Cardiac muscle cell (in vitro differentiated cells and primary cell): ENCODE measurements at places on chromosomes 7 and 10. TPM values are rescaled to one million over a fixed set of nuclear protein-coding genes. Genes with fewer than 3 reads are reported as not detected.

The IKZF5 gene
- total RNA-seq: 2.9 and 6.0 TPM in 2 replicates

The FAM25A gene
- not detected in 2 replicates for total RNA-seq

The SCART1 gene
- total RNA-seq: 0.74 and 5.6 TPM in 2 replicates

The KEL gene
- total RNA-seq: 6.3 and 9.3 TPM in 2 replicates

The HOXA7 gene
- not detected in 2 replicates for total RNA-seq

The OR2A5 gene
- not detected in 2 replicates for total RNA-seq

The RARRES2 gene
- 4.2 and 5.5 TPM in 2 replicates for total RNA-seq

The RELN gene
- total RNA-seq: 34.8 and 46.9 TPM in 2 replicates

The RTKN2 gene
- total RNA-seq: 1.2 and 4.4 TPM in 2 replicates

GRCh38 chr10:69752479-69752878 lies 49.2 kb upstream of the COL13A1 start:
- H3K4me3 ChIP-seq: no peak overlapping the region
- DNase-seq: no peak
- H3K36me3 ChIP-seq: no peaks in the 10 kb centered on the region

GRCh38 chr7:114051871-114052331 lies 133.1 kb upstream of the PPP1R3A start:
- no peaks in the 10 kb centered on the region for H3K36me3 ChIP-seq
- H3K27ac ChIP-seq: no peak overlapping the region
- no peaks in the 10 kb centered on the region for H3K4me1 ChIP-seq
- DNase-seq: no peak
- H3K27me3 ChIP-seq: no peaks in the 10 kb centered on the region
- no peak overlapping the region for H3K4me3 ChIP-seq

DNA sequence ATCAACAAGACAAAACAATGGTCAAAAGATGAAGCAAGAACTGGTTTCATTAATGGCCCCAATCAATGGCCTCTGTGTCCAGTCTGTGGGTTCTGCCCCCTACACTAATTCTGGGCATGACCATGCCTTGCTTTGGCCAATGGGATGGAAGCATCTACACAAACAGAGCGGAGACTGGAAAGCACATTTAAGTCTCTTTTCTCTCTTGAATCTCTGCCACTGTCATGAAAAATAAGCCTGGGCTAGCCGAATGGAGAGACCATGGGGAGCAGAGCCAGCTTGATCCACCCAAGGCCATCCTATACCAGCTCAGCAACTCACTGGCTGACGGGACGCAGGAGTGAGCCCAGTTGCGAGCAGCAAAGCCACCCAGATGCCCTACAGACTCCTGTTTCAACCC lies 30.9 kb downstream of the ANKRD16 start:
- no peaks in the 10 kb centered on the region for H3K36me3 ChIP-seq
- no peaks in the 10 kb centered on the region for H3K27me3 ChIP-seq
- no peak for DNase-seq
- H3K4me1 ChIP-seq: no peaks in the 10 kb centered on the region

GRCh38 chr7:139762886-139763285 lies 14.9 kb downstream of the HIPK2 start:
- DNase-seq: no peak
- H3K4me3 ChIP-seq: no peak overlapping the region

DNA sequence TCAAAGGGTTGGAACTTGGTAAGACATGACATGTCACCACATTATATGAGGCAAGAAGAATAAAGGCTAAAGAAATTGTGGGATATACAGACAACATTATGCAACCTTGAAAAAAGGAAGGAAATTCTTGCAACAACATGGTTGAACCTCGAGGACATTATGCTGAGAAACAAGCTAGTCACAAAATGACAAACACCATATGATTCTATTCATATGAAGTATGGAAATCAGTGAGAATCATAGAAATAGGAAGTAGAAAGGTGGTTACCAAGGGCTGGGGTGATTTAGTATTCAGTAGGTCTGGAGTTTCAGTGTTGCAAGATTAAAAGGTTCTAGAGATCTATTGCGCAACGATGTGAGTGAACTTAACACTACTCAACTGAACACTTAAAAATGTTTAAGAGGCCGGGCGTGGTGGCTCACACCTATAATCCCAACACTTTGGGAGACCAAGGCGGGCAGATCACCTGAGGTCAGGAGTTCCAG lies 126.9 kb upstream of the TBX20 start:
- DNase-seq: peak; percentile 23
- no peak overlapping the region for H3K27ac ChIP-seq
- no peaks in the 10 kb centered on the region for H3K36me3 ChIP-seq
- peaks cover 2% of the 10 kb centered on the region for H3K4me1 ChIP-seq

GRCh38 chr7:26993816-26994810 lies 101.7 kb downstream of the HOXA1 start:
- H3K36me3 ChIP-seq: no peaks in the 10 kb centered on the region
- DNase-seq: no peak
- H3K4me1 ChIP-seq: no peaks in the 10 kb centered on the region
- H3K4me3 ChIP-seq: no peak overlapping the region

- DNase-seq: no peak
- H3K4me1 ChIP-seq: no peaks in the 10 kb centered on the region
- no peaks in the 10 kb centered on the region for H3K27me3 ChIP-seq
- no peaks in the 10 kb centered on the region for H3K36me3 ChIP-seq
- H3K27ac ChIP-seq: no peak overlapping the region
Observed at GRCh38 chr7:20229646-20230500, 12.7 kb upstream of the MACC1 start.

DNA sequence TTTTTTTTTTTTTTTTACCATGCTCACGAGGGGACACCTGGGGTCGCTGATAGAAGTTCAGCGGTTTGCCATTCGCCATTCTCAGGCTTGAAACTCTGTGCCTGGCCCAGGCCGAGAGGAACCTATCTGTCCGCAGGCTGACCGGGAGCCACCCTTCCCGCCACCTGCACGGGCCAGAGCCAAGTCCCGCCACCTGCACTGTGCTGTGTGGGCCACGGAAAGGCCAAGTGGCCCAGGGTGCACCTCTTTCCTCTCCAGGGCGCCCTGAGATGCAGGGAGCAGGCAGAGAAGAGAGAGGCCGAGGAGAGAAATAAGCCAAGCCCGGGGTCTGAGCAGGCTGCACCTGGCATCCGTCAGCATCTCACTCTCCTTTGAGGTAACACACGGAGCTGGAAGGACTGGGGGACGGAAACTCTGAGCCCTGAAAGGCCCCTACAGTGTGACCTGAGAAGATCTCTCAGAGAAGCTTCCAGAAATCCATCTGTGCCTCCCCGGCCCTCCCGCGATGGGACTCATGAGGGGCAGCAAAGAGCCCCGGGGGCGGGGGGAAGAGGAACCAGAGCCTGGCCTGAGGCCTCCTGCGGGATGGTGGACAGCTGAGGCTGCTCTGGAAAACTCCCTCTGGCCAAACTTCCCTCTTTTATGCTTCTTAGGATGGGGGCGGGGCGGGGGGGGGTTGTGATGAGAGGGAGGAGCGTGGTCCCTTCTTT lies 46.6 kb downstream of the PRKAG2 start:
- H3K27ac ChIP-seq: no peak overlapping the region
- H3K27me3 ChIP-seq: no peaks in the 10 kb centered on the region
- no peak for DNase-seq
- H3K36me3 ChIP-seq: no peaks in the 10 kb centered on the region
- H3K4me1 ChIP-seq: no peaks in the 10 kb centered on the region
- no peak overlapping the region for H3K4me3 ChIP-seq

DNA sequence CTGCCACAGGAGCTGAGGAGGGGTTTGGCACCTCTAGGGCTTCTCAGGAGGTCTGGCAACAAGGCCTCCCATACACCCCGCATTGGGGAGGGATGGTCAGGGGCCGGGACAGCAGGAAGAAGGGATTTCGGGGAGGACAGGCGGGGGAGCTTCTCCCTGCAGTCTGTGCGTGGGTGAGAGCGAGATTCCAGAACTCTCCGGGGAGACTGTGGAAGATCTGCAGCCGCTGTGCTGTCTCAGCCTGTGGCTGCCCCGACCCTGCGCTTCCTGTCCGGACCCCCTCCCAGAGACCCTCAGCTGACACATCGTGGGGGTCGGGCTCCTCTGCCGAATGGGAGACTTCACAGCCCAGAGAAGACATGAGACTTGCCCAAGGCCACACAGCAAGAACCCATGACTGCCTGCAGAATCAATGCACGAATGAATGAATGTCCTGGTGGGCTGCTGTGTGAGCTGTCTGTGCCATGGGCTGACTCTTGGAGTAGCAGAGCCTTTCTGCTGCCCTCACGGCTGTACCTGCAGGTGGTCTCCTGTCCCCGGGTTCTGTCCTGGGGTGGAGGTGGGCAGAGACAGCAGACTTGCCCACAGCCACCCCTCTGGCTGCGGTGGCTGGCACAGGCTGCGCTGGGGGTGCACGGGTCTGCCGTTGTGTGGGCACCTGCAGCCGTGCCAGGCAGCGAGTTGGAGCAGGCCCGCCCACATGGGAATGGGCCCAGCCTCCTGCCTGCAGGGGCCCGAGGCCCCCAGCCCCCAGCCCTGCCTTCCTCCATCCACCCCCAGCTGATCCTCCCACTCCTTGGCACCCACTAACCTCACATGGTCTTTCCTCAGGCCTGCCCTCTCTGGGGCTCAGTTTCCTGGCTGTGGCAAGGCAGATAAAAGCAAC lies 16.3 kb upstream of the LFNG start:
- no peaks in the 10 kb centered on the region for H3K36me3 ChIP-seq
- H3K27ac ChIP-seq: no peak overlapping the region
- peak; percentile 48 for DNase-seq
- H3K4me1 ChIP-seq: no peaks in the 10 kb centered on the region
- no peak overlapping the region for H3K4me3 ChIP-seq

DNA sequence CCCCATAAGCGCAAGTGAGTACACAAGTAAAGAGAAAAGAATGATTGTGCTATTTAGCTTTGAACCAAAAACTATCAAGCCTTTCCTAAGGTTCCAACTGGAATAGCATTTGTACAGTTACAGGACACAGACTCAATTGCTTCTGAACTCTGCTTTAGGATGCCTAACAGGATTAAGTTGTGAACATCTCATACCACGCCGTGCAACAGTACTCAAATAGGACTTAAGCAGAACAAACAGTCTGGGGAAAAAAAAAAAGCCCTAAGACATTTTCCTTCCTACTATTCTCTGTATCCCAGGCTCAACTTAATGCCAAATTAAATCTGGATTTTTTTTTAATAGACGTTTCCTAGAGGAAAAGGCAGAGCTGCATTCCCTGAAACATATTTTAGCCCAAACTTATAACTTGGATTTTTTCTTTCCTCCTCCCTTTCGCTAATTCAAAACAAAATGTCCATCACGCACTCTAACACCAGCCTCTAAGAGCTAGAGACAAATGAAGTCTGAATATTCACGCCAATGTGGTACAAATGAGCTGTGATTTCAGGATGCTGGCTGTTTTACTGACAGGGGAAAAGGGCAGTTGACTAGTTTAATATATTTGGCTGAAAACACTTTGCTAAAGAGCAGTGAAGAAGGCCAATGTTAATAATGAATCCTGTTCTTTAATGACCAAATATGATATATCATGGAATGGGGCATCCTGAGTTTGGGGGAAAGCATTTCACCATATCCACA lies 68.6 kb downstream of the CALD1 start:
- no peak for DNase-seq
- no peaks in the 10 kb centered on the region for H3K27me3 ChIP-seq
- no peak overlapping the region for H3K27ac ChIP-seq
- no peaks in the 10 kb centered on the region for H3K4me1 ChIP-seq
- peaks cover 11% of the 10 kb centered on the region for H3K36me3 ChIP-seq

- H3K36me3 ChIP-seq: no peaks in the 10 kb centered on the region
- no peaks in the 10 kb centered on the region for H3K27me3 ChIP-seq
- peak within 1 kb of the TSS; percentile 99 for H3K4me3 ChIP-seq
- H3K27ac ChIP-seq: peak within 1 kb of the TSS; percentile 100
Observed at GRCh38 chr7:74657692-74658177, at the start of gene GTF2I. GTF2I (plus strand) TSS chr7:74657718; CDS start chr7:74689129, 31,411 bp downstream.

DNA sequence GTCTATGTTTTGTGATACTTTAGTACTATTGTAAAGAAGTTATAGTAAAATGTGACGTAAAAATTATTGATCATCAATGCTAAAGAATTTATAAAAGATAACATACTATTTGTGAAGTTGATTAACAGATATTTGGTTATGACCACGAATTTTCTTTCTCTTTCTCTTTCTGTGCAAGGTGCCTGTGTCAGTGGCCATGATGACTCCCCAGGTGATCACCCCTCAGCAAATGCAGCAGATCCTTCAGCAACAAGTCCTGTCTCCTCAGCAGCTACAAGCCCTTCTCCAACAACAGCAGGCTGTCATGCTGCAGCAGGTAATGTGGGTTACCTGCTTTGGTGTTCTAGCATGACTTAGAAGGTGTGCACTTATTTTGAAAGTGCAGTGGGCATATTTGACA lies 213.7 kb downstream of the FOXP2 start:
- no peak for DNase-seq
- H3K36me3 ChIP-seq: no peaks in the 10 kb centered on the region
- no peaks in the 10 kb centered on the region for H3K27me3 ChIP-seq
- no peak overlapping the region for H3K27ac ChIP-seq
- peaks cover 12% of the 10 kb centered on the region for H3K4me1 ChIP-seq

- H3K27ac ChIP-seq: peak overlapping the region; percentile 27
- no peaks in the 10 kb centered on the region for H3K27me3 ChIP-seq
- peaks cover 27% of the 10 kb centered on the region for H3K4me1 ChIP-seq
- no peak overlapping the region for H3K4me3 ChIP-seq
- no peak for DNase-seq
Observed at GRCh38 chr10:132407846-132408278, 10.9 kb downstream of the PWWP2B start.

- H3K36me3 ChIP-seq: no peaks in the 10 kb centered on the region
- no peak overlapping the region for H3K4me3 ChIP-seq
- H3K4me1 ChIP-seq: no peaks in the 10 kb centered on the region
- DNase-seq: no peak
- H3K27ac ChIP-seq: no peak overlapping the region
Observed at GRCh38 chr10:93254180-93254853, 180.6 kb downstream of the CYP26A1 start.

GRCh38 chr7:81883801-81884393 lies 114.0 kb upstream of the HGF start:
- no peaks in the 10 kb centered on the region for H3K36me3 ChIP-seq
- no peak overlapping the region for H3K4me3 ChIP-seq
- H3K27ac ChIP-seq: no peak overlapping the region
- H3K27me3 ChIP-seq: no peaks in the 10 kb centered on the region

DNA sequence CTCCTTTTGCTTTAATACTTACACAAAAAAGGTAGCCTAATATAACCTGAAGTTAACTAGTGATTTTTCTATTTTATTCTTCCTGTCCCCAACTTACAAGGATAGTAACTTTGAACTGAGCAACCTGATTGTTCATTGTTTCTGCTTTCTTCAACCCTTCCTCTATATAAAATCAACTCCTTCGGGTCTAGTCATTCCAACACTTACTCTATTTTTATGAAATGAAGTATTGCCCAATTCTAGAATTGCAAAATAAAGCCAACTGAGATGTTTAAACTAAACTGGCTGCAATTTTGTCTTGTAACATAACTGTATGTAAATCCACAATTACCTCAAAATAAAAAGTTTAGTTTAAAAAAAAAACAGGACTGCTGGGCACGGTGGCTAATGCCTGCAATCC lies 20.3 kb upstream of the DNA2 start:
- no peak overlapping the region for H3K4me3 ChIP-seq
- no peak overlapping the region for H3K27ac ChIP-seq
- H3K27me3 ChIP-seq: no peaks in the 10 kb centered on the region
- no peaks in the 10 kb centered on the region for H3K4me1 ChIP-seq

DNA sequence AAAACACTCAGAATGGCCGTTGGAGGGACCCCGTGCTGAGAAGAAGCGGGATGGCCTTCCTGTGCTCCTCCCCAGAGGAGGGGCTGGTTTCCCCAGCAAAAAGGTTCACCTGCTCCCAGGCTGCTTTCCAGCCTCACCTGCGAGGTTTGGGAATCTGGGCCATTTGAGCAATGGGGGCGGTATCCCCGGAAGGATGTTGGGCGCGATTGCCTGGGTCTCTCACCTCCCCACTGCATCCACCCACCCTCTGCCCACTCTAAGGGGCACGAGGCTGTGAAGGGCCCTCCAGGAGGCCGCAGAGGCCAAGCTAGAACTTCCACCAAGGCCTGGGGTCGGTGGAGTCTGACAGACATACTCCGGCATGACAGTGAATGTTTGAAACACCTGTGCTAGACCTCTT lies 147.6 kb downstream of the PAXIP1 start:
- H3K36me3 ChIP-seq: no peaks in the 10 kb centered on the region
- no peaks in the 10 kb centered on the region for H3K4me1 ChIP-seq
- H3K27ac ChIP-seq: no peak overlapping the region
- H3K4me3 ChIP-seq: no peak overlapping the region
- no peaks in the 10 kb centered on the region for H3K27me3 ChIP-seq
